ENCODE measurements at places on chromosomes 12 and 14.

GRCh38 chr14:104530646-104531045 is 48.9 kb upstream of the C14orf180 start:
- DNase-seq = no peak

DNA sequence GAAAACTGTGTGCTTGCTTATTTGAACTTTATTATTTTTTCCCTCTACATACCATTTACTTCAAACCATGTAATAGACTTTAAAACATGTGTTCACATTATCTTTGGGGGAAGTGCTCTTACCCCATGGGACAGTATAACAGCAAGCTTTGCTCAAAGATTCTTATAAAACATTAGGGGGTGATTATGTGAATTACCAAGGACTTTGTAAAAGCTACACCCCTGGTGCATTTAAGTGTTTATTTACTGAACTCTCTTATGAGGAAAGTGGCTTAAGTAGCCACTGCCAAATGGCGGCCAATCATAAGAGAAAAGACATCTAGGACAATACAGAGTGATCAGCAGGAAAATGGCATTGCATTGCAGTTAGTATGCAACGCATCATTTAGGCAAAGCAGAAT is 70.3 kb downstream of the CAPZA3 start:
- no peak for DNase-seq

GRCh38 chr14:68665792-68666204 is 127.1 kb downstream of the ZFP36L1 start:
- no peak for DNase-seq

DNA sequence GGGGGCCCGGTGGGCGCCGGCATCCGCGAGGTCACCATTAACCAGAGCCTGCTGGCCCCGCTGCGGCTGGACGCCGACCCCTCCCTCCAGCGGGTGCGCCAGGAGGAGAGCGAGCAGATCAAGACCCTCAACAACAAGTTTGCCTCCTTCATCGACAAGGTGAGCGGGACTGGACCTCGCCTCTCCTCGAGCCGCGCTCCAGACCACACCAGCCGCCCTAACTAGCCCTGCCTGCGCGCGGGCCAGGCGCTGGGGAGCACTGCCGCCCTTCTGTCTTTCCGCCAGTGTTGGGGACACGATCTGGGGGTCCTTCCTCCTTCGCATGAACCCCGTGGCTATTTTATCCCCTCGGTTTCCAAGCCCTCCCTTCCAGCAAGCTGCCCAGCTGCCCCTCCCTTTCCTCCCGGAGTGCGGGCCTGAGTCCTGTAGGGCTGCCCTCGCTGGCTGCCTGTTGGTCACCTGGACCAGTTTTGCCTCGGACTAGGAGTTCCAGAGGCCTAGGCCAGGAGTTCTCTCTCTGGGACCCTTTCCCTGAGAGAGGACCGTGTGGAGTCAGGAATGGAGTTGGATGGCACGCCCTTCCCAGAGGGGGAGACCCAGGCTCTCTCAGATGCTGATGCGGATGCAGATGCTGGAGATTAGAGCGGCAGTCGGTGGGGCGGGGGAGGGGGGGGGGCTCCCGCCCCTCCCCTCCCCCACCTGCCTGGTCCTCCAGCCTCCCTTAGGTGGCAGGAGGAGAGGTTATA is 592 bp downstream of the KRT7 start:
- no peak for DNase-seq

DNA sequence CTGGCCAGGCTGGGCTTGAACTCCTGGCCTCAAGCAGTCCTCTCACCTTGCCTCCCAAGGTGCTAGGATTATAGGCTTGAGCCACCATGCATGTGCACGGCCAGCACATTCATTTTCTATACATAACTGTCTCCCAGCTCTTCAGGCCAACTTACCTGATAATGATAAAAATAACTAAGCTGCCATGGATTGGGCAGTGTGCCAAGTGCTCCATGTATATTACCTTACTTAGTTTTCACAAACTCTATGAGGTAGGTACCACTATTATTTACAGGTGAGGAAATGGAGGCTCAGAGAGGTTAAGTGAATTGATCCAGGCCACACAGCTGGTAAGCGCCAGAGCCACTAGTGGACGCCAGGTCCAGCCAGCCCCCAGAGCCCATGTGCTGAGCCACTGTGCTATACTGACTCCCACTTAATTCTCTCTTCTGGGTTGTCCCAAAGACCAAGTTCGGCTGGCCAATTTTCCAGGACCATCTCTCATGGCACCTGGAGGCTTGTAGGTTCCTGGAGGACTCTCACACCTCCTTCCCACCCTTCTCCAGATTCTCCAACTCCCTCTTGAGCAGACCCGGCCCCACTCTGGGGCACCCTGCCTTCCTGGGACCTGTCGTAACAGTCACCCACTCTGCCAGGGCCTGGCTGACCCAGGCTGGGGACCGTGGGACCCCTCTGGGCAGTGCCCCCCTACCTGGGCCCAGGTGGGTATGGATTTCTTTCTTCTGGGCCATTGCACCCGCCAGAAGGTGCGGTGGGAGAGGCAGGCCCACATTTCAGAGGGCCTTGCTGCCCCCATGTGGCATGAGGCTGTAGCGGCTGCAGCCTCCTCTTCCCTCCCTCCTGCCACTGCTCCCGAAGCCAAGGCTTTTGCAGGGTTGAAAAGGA is 30.2 kb upstream of the CIPC start:
- DNase-seq = peak; percentile 76

GRCh38 chr12:96327889-96328288 is 72.3 kb downstream of the CDK17 start:
- no peak for DNase-seq

- peak; percentile 43 for DNase-seq
Observed at GRCh38 chr12:101792046-101792931, 38.5 kb downstream of the GNPTAB start.

GRCh38 chr12:52087961-52088820 is 8.7 kb downstream of the SMIM41 start:
- DNase-seq = no peak

- peak; percentile 89 for DNase-seq
Observed at GRCh38 chr14:80638620-80639515, 302.7 kb downstream of the CEP128 start.

DNA sequence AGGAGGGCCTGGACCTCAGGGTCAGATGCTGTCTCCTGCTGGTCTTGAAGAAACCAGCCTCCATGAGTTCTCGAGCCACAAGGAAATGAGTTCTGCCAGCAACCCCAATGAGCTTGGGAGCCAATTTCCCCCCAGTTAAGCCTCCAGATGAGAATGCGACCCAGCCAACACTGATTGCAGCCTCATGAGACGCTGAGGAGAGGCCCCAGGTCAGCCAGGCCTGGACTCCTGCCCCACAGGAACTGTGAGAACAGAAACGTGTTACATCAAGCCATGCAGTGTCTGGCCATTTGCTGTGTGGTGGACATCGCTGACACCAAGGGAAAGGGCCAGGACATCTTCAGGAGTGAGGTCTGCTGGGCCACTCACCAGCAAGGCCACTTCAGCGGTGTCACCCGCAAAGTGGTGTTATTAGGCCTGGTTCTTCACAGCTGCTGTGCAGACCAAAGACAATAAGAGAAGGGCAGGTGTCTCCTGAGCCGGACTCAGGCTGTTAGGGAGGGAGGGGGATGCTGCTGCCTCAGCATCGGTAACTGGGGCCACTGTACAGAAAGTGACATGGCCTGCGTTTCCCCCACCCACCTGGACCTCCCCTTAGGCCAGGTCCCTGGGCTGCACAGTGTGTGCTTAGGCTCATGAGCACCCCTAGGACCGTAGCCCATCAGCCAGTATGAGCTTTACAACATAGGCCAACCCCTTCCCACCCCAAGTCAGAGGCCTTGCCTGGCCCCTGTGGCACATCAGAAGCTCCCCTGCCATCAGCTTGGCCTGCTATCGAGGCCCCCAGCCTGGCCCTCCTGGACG is 272.4 kb upstream of the RTL1 start:
- no peak for DNase-seq

DNA sequence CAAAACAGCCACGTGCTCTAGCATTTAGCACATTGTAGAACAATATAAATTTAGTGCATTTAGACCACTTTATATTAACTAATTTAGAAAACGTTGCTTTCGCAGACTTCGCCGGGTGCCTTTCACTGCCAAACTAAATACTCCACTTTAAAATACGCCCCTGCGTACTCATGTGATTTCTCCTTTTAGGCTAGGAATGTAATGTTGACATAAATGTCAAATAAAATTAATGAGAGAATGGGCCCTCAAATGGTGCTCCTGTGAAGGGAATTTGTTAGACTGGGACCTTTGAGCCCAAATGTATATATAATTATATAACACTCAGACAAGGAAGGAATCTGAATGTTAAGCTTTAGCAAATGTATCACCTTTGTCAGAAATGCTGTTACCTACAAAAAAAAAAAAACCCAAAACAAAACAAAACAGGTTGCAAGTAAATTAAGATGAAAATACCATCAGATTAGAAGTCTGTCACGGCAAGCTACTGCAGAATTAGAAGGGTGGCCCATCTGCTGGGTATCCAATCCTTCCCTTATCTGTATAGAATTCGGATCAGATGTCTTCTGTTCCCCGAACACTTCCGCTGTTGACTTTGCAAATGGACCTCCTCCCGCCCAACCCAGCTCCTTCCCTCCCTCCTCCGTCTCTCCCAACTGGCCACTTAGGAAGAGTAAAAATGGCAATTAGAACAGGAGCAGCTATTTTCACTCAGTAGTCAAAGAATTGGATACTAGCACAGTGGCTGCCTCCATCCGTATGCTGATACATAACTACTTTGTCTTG is 159.3 kb upstream of the FOXN3 start:
- DNase-seq = peak; percentile 50

DNA sequence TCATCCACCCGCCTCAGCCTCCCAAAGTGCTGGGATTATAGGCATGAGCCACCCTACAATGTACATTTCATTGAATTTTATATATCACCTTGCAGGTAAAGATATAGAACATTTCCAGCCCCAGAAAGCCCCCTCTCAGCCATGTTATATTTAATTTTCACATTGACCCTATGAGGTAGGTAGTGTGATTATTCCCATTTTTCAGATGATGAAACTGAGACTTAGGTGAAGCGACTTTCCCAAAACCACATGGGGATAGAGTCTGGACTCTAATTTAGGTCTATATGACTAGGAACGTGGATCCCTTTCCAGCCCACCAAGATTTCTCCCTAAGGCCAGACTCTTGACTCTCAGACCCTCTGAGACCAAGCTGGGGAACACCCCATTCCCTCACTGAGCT is 15.7 kb upstream of the POP5 start:
- DNase-seq = no peak

GRCh38 chr14:103699901-103700752 is 15.1 kb downstream of the XRCC3 start:
- no peak for DNase-seq

DNA sequence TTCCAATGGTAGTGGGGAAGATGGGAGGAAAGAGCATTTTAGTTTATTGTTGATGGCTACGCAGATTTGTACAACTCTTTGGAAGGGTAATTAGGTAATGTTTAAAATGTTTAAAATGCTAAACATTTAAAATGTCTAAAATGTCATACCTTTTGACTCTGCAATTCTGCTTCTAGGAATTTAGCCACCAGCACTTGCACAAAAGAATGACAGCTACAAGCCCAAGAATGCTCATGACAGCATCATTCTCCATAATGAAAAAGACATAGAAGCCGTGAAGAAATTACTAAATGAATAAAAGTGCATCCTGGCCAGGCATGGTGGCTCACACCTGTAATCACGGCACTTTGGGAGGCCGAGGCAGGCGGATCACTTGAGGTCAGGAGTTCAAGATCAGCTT is 19.9 kb upstream of the DYNC1H1 start:
- no peak for DNase-seq

DNA sequence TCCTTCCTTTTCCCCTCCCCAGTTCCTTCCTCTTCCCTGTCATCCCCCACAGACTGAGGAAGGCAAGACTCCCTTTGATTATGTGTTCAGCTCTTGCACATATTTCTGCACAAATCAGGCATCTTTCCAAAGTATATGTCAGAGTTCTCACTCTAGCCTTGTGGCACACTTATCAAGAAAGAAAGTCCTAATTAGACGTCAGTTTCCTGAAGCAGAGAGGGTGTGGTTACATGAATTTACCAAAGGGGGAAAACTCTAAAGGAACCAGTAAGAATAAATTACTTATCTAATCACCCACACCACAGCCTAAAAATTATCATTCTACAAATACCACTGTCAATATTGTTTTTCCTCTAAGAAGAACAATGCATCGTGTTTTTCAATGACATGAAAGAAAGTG is 120.7 kb upstream of the GRIP1 start:
- DNase-seq = no peak

DNA sequence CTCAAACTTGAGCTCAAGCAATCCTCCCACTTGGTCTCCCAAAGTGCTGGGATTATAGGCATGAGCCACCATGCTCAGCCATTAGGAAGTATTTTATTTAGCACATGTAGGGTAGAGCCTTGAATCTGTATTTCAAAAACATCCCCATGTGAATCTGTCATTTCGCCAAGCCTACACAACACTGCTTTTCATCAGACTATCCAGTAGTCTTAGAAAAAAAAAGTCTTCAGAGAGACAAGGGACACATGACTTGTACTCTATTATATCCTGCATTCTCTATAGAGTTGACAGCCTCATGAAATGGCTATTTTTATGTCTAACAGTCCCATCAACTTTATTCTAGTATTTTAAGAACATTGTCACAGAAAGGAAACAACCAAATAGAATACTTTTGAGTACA is 35.4 kb downstream of the TM7SF3 start:
- no peak for DNase-seq

DNA sequence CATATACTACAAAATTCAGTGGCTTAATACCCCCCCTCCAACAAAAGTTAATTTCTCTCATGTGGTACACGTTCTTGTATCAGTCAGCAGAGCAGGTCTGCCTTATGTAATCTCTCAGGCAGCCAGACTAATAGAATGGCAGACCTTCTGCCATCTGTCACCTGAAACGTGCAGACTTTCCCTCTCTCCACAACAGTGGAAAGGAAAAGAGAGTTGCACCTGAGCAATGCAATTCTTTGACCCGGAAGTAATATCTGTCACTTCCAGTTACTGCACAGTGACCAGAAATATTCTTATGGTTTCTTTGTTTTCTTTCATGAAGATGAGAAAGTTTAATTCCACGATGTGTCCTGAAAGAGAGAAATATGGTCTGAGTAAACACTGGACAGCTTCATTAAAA is 14.4 kb downstream of the KERA start:
- DNase-seq = no peak

DNA sequence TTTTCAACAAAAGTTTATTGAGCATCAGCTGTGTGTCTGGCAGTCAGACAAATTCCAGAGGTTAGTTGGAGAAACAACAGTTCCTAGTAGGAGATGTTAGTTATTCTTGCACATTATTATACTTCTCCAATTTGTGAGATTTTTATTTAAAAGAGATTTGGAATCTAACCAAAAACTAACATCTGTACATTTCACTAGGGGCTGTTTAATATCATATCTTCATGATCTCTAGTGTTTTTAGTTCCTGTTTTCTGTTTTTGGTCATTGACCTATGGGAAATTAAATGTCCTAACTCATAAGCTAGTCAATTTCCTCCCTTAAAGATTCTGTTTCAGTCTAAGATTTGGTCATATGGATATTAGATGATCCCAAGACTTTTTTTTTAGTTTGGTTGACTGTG is 34.1 kb upstream of the KLHDC2 start:
- no peak for DNase-seq
